ENCODE measurements at places on chromosomes 3 and 15. TPM values are rescaled to one million over a fixed set of nuclear protein-coding genes. Genes with fewer than 3 reads are reported as not detected.

Gene KY
- not detected for total RNA-seq

DNA sequence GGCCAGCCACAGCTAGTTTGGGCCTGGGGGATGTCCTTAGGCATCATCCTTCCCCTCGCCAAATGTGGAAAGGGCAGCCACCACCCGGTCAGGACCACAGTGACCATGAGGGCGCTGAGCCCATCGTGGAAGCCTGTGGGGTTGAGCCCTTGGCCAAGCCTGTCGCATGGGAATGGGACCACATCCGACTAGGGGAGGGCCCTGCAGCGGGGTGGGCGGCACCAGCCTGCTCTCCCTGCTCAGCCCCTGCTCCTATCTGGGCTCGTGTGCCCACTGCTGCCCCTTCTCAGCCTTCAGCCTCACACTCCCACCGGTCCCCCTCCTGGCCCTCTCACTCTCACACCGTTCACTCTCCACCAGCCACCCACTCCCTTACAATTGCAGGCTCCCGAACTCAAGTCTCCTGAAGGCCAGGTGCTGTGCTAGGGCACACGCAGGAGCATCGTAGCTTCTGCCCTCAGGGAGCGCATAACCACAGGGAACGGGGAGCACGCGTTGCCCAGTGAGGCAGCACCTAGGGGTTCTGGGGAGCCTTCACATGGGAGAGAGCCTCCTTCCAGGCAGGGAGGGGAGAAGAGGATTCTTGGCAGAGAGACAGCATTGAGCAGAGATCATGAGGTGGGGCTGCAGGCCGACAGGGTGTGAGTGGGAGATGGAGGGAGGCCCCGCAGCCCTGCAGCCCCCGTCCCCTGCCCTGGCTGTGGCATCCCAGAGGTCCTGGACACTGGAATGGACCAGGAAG is 26.1 kb downstream of the LOXL1 start:
- peak overlapping the region; percentile 65 for H3K27ac ChIP-seq
- peaks cover 49% of the 10 kb centered on the region for H3K4me1 ChIP-seq
- H3K27me3 ChIP-seq: peaks cover 12% of the 10 kb centered on the region
- peaks cover 25% of the 10 kb centered on the region for H3K36me3 ChIP-seq
- H3K4me3 ChIP-seq: no peak overlapping the region

Gene CCDC9B
- 83.3 TPM for total RNA-seq

Gene FAM174B
- 1.5 TPM for total RNA-seq

Gene CD200
- total RNA-seq: not detected

Gene PRR20G
- total RNA-seq: not detected

DNA sequence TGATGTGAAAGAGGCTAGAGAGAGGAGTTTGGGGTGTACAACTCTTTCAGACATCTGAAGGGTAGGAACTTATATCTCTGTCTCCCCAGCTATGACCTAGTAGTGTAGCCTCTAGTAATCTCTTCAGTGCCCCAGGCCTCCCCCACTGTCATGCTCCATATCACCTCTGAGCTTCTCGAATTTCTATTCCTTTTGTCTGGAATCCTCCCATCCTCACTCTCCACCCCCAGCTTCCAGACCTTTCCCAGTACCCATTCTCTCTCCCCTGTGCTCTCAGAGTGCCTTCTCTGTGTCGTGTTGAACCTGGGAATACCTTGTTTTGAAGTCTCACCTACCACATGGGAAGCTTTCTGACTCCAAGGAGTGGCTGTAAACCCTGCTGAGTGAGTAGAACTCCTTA is 3.6 kb upstream of the RBPMS2 start:
- H3K4me1 ChIP-seq: no peaks in the 10 kb centered on the region
- DNase-seq: no peak
- no peak overlapping the region for H3K4me3 ChIP-seq
- H3K36me3 ChIP-seq: no peaks in the 10 kb centered on the region

Gene EFHB
- 0.96 TPM for total RNA-seq

Data from HFFc6 (cell line).